ENCODE measurements at places on chromosomes 11 and 22. TPM values are rescaled to one million over a fixed set of nuclear protein-coding genes. Genes with fewer than 3 reads are reported as not detected.

TOB2 gene
- total RNA-seq: 34.0 TPM

SULT4A1 gene
- 66.8 TPM for total RNA-seq

OSM gene
- total RNA-seq: 0.39 TPM

UCP3 gene
- total RNA-seq: 0.89 TPM

P2RY2 gene
- total RNA-seq: 0.99 TPM

YPEL4 gene
- 3.3 TPM for total RNA-seq

FZD4 gene
- 17.4 TPM for total RNA-seq

PGM2L1 gene
- 116 TPM for total RNA-seq

ISX gene
- total RNA-seq: not detected

PRDM11 gene
- total RNA-seq: 11.4 TPM

NOX4 gene
- 3.6 TPM for total RNA-seq

CRKL gene
- total RNA-seq: 55.2 TPM

RFPL2 gene
- 1.8 TPM for total RNA-seq

KREMEN1 gene
- 5.7 TPM for total RNA-seq

PPFIA1 gene
- total RNA-seq: 47.3 TPM

ADORA2A gene
- 18.8 TPM for total RNA-seq

UBQLN3 gene
- 0.39 TPM for total RNA-seq

OR51A4 gene
- total RNA-seq: not detected

NLRP6 gene
- total RNA-seq: not detected

CHID1 gene
- 36.1 TPM for total RNA-seq

HBE1 gene
- 14.4 TPM for total RNA-seq

CRYBB2 gene
- not detected for total RNA-seq

C11orf52 gene
- total RNA-seq: 0.88 TPM

SMTNL1 gene
- total RNA-seq: not detected

ART1 gene
- total RNA-seq: not detected

HSPB2 gene
- total RNA-seq: 0.50 TPM

PDGFB gene
- 9.8 TPM for total RNA-seq

ADAMTS15 gene
- total RNA-seq: 30.4 TPM

TH gene
- 0.99 TPM for total RNA-seq

LDHAL6A gene
- 0.20 TPM for total RNA-seq

ANO5 gene
- 11.4 TPM for total RNA-seq

SESN3 gene
- total RNA-seq: 101 TPM

OR10D3 gene
- not detected for total RNA-seq

ALG8 gene
- total RNA-seq: 55.7 TPM

RIMBP3C gene
- total RNA-seq: 0.39 TPM

PRG3 gene
- total RNA-seq: 1.1 TPM

OR8D4 gene
- 0.10 TPM for total RNA-seq

PPP1CA gene
- 130 TPM for total RNA-seq

SCGB1D2 gene
- total RNA-seq: not detected

KRTAP5-9 gene
- total RNA-seq: not detected

EHF gene
- 7.5 TPM for total RNA-seq

PIWIL4 gene
- total RNA-seq: 7.8 TPM

SAA2 gene
- not detected for total RNA-seq

ARRB1 gene
- 41.3 TPM for total RNA-seq

TYMP gene
- 6.3 TPM for total RNA-seq

All from spinal cord (tissue), 10 donors.